ENCODE measurements at places on chromosomes 7 and 10.

- no peak for DNase-seq
Measured at GRCh38 chr7:137609500-137609899, 237.3 kb downstream of the DGKI start.

DNA sequence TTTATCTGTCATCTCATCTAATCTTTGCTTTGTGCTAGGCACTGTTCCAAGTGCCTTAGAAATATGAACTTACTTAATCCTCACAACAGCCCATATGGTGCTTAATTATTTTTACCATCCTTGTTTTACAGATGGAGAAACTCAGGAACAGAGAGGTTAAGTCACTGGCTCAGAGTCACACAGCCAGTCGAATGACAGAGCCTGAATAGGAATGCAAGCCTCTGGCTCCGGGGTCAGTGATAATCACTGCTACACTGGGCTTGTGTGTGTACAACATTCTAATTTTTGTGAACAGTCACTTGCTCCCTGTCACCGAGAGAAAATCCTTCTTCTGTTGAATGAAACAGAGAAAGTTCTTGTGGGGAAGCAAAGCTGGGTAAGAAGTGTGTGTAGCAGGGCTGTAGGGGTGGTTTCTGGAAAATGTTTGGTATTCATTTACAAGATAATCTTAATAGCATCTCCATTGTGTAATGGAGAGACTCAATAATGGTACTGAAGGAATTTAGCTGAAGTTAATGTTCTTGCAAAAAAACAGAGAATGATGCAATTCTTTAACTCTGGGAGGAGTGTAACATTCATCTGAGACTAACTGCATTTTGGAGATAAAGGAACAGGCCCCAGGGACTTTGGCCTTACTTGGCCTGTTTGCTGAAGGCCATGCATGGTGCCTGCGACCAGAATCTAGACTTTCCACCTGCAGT lies 290.6 kb downstream of the FRMD4A start:
- no peak for DNase-seq

GRCh38 chr10:103120977-103121735 lies 71.9 kb downstream of the NT5C2 start:
- no peak for DNase-seq

DNA sequence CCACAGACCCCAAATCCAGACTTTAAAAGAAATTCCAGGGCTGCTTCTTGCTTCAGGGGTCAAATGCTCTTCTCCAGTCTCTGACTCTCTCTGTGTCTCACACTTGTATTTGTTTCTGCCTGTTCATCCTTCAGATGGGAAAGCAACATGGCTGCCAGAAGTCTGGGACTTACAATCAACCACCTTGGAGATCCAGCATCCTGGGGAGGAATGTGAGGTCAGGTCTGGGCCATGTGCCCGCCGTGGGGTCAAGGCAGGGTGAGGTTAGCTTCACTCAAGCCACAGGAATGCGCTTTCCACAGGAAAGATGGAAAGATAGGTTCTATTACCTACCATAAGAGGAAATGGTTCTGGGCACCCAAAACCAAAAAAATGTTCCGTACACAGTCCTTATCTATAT lies 34.3 kb upstream of the NPVF start:
- no peak for DNase-seq

DNA sequence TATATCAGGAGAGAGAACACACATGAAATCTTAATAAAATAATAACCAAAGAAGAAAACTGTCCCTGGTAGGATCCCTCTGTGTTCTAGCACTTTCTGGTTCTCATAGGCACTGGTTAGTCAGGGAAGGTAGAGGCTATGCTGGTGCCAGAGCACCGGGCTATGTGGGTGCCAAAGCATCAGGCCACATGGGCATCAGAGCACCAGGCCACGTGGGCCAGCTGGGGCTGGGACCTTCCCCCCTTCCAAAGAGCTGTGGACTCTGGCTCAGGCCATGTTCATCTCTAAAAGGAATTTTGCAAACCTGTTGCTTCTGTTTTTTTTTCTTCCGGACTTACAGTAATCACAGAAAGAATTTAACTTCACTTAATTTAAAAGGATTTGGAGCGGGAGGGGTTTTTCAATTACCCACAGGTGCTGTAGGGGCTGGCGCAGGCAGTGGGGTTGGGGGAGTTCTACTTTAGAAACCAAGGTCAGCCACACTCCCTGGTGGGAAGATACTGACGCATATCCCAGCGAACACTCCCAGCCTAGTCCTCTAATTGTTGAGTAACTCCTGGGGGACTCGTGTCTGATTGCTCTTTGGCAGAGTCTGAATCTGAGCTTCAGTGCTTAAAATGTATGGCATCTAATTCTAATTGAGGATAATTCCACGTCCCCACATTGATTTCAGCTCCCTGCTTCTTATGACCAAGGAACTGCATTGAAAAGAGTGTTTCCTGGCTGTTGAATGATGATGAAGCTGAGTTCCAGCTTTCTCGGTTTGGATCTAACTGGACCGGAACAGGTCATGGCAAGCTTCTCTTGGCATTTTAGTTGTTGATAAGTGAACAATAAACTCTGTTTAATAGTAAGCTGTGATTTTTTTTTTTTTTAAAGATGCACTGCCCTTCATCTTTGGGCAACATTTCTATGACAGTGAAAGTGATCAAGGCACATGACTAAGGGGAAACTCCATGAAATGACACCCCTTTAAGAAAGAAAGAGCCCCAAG lies 110.7 kb upstream of the FZD8 start:
- peak; percentile 73 for DNase-seq

- peak; percentile 33 for DNase-seq
Measured at GRCh38 chr7:76515999-76516443, 5.7 kb downstream of the UPK3B start.

GRCh38 chr10:49609006-49609282 lies 1.2 kb upstream of the SLC18A3 start:
- no peak for DNase-seq

DNA sequence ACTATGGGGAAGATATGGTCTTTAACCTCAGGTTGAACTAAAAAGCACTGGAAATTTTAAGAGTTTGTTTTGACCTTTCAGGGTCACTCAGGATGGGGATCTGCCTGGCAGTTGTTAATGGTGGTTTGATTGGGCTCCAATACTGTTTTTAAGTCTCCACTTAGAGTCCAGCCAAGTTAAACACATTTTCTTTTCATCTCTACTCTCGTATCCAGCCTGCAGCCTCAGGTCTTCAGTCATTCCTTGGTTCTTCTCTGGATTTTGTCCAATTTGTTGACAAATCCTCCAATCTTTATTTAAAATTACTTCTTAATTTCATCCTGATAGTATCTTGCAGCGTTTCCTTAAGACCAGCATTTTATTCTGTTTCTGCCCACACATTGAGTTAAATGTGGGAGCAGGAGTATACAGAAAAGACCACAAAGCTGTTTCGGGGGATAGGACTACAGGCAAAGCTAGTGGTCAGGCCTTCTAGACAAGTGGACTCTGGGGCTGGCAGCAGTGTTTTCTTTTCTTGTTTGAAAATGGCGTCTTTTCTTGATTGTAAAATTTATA lies 133.2 kb upstream of the INHBA start:
- no peak for DNase-seq

GRCh38 chr7:126635545-126635944 lies 617.2 kb downstream of the GRM8 start:
- no peak for DNase-seq

GRCh38 chr10:24430591-24430990 lies 221.7 kb downstream of the KIAA1217 start:
- no peak for DNase-seq

- no peak for DNase-seq
Measured at GRCh38 chr7:97858221-97858620, 14.0 kb downstream of the ASNS start.

DNA sequence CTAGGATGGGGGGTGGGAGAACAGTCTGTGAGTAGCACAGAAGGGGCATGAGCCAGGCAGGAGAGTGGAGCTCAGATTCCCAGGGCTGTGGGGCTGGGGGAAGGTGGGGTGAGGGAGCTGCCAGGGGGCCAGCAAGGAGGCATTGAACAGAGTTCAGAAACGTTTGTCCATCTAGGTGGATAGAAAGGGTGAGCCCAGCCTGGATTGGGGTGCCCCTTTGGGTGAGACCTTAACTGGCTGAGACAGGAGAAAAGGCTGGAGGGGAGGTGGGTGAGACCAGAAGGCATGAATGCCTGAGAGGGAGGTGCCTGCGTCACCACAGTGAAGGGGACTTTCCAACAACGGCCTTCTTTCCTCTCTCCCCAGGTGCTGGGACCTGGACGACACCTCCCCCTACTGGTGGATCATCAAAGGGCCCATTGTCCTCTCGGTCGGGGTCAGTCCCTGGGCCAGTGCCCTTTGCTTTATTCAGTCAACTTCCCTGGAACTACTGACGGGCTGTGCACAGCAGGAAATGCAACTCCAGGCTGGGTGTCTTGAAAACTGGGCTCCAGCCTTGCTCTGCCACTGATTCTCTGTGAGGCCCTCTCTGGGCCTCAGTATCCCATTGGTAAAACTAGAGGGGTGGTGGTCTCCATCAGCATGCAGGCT lies 11.0 kb downstream of the GHRHR start:
- DNase-seq: peak; percentile 12

GRCh38 chr7:98351136-98351535 lies 49.8 kb downstream of the BAIAP2L1 start:
- no peak for DNase-seq

DNA sequence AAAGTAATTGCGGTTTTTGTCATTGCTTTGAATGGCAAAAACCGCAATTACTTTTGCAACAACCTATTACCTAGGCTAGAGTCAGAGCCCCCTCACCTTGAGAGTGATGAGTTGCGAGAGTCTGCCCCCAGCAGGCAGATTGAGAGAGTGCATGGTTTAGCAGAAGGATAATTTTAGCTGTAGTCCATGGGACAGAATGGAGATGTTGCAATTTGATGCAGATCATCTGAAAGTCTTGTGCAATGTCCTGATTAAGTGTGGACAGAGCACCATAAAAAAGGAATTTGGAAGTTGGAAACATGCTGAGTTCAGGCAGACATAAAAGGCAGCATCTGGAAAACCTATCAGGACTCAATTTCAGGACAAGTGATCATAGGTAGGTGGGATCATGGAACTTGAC lies 48.7 kb downstream of the GPR141 start:
- DNase-seq: no peak

DNA sequence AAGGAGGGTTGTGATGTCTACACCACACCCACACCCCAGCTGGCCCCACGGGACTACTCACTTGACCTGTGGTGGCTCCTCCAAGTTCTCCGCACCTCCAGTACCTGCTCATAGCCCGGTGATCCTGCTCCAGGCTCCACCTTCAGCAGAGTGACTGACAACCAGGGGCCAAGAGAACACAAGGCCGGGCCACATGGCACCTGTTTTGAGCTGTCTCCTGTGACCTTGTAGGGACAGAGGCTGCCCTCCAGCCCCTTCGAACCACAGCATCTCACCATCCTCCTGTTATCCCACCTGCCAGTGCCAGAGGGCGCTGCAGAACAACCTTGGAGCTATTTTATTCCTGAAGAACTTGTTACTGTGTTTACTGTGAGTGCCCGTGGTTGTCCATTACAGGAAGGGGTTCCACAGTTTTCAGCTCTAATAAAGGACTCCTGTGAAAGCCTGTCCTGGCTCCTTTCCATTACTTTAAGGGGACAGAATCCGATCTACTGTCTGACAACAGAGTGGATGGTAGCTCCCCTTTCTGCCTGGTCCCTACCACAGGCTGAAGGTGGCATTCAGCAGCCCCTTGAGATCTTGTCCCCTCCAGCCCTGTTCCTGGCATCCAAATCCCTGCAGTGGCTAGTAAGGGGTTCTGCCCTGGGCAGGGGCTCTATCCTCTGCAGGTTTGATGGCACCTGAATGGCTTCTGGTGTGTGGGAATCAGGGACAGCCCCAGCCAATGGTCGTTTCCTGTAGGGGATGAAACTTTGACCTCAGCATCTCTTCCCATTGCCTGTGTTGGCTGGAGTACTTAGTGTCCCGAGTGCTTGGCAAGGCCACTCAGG lies 50.8 kb downstream of the C10orf120 start:
- DNase-seq: peak; percentile 49

DNA sequence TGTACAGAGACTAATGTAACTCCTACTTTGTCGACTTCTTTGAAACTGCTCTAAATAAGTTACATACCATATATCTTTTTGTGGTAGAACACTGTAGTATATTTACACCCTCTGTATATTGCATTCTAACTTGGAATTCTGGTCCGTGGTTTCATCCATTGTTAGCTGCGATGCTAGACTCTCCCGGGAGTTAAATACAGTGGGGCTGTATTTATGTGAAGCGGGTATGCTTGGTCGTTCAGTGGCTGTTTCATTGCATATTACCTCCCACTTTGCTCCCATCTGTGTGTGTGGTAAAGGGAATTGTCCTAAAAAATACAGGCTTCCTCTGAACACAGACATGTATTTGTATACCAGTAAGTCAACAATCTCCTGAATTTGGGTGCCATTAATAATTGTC lies 231.1 kb downstream of the SLC25A13 start:
- peak; percentile 44 for DNase-seq

DNA sequence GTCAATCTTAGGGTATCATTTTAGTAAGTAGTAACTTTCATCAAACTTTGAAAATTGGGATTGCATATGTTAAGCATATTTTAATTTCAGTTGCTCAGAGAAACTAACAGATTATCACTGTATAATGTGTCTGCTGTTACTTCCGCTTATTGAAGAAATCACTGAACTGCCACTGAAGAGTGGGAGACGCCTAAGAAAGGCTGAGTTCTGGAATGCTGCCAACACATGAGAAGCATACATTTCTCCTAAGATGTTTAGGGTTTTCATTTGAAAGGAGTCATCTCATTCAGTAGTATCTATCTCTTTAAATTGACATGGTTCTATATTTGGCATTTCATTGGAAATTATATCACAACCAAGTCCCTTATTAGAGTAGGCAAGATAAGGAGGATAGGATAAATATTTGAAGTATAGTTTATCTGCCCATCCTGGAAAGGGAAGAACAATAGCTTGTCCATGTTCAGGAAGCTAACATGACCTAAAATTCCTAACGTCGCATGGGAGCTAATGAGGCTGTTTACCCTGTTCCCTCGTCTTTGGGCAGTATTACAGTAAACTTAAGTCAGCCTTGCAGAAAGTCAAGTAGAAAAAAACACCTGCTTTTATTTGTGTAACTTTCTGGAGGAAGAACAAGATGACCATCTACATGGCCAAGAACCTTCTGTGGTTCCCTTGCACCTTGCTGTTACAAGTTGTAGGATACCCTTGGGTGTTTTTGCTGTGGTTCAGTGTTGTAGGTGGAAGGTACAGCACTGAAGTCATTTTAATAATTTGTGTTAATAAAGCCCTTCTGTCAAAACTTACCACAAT lies 67.3 kb downstream of the NHLRC2 start:
- no peak for DNase-seq

DNA sequence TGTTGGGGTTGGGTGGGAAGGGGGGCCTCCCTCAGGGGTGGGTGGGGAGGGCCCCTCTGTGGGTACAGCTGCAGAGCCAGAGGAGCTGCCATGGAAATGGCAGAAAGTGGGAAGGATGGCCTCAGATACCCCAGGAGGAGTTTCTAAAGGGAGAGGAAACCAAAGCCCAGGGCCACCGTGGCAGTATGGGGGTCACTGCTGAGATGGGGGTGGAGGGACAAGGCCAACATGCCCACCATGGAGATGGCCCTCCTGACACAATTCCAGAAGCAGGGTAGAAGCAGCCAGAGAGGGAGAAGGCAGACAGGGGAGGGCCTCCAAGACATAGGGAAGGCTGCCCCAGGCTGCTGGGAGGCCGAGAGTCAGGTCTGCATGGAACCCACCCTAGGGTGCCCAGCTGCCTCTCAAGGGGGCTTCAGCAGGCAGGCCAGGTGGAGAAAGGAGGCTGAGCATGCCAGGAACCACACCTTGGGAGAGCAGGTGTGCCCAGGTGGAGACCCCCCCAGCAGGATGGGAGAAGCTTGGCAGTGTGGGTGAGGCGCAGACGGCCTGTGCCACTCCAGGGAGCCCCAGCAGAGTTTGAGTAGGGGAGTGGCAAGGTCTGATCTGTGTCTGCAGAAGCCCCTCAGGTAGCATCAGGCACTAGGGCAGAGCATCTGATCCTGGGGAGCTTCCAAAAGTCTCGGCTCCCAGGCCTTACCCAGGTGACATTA lies 146.8 kb downstream of the ARHGAP22 start:
- DNase-seq: no peak

GRCh38 chr10:389261-389790 lies 254.1 kb downstream of the ZMYND11 start:
- no peak for DNase-seq

All from NCI-H1436 (cell line).